Prostate gland (tissue), 2 donors: ENCODE measurements at places on chromosomes 6 and 20. TPM values are rescaled to one million over a fixed set of nuclear protein-coding genes. Genes with fewer than 3 reads are reported as not detected.

DNA sequence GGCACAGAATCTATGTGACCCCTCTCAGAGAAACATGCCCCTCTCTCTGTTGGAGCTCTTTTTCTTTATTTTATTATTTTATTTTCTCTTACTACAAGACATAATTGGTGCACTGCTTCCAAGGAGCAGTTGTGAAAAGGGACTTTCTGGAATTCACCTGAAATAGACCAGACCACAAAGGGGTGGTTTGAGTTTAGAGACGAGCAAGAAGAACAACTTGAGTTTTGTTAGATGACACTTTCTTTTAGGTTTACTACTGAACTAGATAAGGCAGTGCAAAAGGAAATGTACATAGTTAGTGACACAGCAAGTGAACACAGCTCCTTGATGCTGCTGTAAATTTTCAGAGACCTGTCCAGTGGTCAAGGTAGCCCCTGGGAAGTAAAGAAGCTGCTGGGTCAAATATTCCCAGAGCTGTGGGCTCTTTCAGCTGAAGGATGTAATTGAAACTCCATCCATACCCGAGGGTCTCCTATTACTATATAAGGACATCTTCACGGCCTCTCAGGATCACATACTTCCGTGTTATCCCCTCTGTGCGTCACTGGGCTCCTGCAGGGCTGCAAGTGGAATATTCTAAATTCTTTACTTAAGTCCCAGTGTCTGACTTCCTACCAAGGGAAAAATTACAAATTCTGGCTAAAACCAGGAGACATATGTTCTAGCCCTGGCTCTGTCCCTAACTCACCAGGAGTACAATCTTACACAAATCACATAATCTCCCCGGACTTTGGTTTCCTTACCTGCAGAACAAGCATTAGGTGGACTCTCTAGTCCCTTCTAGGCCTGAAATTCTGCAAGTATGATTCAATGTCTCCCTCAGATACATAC is 69.1 kb upstream of the ADTRP start:
- DNase-seq, result no peak

DNA sequence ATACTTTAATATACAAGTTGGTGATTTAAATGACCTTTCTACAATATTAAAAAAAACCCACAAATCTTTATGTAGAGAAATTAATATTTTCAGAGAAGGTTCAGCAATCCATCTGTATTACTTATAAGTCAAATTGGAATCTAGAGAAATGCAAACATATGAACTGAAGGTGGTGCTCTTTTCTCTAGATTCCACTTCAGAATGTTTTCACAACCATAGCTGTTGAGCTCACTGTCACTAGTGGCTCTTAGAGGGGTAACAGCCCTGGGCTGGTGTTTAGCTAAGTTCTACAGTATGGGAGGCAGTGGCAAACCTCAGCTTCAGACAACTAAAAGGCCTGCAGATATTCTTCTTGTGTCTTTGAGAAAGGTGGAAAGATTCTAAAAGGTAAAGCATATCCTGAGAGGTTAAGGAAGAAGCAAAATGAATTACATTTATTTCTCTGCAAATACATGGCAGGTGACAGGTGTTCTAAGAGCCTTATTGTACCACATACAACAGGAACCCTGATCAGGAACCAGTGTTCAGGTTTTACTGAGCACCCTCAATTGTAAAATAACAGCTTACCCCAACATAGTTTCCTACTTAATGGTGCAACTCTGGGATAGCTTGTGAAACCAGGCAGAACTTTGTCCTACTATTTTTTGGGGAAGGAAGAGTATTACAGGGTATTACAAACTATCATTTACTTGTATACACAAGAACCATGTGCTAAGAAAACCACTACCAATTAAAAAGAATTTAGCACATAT is 56.6 kb upstream of the SAMHD1 start:
- DNase-seq, result no peak

GRCh38 chr6:131688286-131688685 is 12.9 kb downstream of the OR2A4 start:
- DNase-seq, result no peak

- DNase-seq, result no peak
Observed at GRCh38 chr20:54063992-54064676, 6.3 kb downstream of the BCAS1 start.

DNA sequence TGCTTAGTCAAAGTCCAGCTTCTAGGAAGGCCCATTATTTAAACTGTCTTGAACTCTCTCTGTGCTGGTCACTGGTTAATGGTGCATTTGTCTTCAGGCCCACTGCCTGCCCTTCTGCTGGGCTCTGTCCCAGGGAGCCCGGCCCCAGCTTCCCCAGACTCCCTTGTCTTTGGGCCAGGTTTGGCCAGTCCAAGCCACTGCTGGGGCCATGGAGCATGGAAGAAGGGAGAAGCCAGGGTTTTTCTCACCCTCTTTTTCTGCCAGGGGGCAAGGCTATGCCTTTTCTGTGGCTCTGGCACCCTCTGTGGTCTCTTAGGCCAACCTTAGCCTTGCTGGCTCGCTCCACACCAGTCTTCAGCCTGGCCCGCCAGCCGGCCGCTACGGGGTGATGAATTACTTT is 390.0 kb upstream of the SULF2 start:
- DNase-seq, result no peak

DNA sequence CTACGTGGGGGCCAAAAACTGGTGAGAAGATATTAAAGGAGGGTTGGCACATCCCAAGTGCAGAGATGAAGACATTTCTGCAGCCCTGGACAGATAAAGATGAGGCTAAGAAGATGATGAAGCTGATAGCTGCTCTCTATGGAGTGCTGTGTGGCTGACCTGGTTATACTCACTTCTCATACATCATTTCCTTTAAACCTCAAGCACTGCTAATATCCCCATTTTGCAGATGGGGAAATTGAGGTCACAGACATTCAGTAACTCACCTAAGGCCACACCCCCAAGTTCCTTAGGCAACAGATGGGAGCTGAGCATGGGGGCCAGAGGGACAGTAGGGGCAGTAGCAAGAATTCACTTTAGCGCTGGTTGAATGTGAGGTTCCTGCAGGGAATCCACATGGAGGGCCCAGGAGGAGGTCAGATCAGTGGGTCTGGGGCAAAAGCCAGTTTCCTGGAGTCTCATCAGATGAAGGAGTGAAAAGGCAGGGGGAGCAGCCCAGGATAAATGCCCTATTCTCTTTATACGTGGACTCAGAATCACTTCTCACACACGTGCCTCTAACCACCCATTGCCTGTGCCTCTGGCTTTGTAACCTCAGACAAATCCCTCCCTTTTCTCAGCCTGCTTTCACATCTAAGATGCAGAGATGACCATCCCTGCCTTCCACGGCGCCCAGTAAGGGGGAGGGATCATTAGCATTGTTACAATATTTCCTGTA is 125.8 kb downstream of the NFATC2 start:
- DNase-seq, result no peak

- DNase-seq, result peak; percentile 29
Observed at GRCh38 chr6:12012038-12012557, at the start of gene HIVEP1. TSS of gene HIVEP1 (plus strand) at chr6:12012312. CDS start at chr6:12015629, 3,317 bp downstream.

DNA sequence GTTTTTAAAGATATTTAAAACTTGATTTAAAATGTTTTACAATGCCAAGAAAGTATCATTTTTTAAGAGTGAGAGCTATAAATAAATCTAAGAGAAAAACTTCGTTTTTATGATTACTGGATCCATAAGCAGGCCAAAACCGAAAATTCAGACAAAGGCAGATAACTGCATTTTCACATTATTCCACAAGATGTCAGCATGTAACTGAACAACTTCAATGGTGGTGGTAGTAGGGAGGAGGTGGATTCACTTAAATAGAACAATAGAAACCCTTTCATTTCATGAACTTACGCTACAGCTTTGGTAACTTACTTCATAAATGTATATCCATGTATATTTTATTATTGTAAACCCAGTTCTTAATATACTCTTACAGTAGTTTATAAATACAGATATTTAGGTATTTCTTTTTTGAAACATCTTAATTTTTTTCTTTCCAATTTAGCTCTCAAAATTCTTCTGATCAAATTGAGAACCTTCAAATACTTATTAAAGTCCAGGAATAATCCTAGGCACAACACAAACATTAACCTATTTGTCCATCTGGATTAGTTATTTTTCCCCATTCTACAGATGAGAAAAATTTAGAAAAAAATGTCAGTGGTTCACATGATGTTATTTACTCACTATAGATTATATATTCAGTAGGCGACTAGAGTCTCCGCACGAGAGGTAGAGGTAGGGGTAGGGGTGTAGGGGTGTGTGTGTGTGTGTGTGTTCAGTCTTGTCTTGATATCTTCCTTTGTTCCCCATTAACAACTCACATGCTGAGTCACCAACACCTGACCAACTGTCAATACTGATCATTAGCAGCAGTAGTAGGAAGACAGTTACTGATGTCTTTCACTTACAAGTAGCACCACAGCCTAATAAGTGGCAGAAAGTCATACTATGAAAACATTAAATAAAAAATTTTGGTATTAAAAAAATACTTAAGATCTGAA is 111.5 kb downstream of the ARHGAP18 start:
- DNase-seq, result peak; percentile 39

DNA sequence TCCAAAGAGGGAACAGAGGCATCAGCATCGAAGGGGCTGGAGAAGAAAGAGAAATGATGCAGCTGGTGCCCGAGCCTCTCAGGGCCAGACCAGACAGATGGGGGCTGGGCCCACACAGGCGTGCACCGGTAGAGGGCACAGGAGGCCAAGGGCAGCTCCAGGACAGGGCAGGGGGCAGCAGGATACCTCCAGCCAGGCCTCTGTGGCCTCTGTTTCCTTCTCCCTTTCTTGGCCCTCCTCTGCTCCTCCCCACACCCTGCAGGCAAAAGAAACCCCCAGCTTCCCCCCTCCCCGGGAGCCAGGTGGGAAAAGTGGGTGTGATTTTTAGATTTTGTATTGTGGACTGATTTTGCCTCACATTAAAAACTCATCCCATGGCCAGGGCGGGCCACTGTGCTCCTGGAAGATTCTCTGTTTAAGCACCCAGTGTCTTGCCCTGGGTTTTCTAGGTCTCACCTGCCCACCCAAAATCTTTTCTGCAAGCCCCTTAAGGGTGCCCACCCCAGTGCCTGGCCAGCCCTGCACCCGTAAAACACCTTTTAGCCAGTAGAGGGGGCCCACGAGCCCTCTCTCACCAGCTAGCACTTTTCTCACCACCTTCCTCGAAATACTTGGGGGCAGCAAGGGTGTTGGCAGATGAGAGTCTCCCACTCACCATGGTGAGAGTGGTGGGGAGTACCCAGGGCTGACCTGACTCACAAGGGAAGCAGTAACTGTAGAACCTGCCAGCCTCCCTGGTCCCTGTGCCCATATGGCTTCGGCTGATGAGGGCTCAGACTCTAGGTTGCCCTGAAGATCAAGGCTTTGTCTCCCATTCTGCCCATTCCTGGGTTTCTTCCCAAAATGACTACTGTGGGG is 35.7 kb upstream of the ID1 start:
- no peak for DNase-seq

DNA sequence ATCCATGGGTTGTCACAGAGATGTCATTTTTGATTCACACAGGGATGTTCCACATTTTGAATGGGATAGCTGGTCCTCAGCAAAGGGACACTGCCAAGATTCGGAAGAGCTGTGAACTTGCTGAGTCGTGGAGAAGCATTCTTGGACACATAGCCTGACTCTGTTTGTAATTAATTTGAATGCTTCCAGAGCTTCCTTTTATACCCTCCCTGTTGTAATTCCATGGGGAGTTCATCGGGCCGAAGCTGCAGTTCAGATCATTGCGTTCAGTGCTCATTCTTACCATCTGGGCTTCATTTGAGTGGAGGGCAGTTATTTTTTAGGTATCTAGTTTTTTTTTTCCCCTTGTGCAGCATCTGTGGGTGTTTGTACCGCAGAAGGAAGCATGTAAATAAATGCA is 126.5 kb downstream of the SLC24A3 start:
- DNase-seq, result no peak

DNA sequence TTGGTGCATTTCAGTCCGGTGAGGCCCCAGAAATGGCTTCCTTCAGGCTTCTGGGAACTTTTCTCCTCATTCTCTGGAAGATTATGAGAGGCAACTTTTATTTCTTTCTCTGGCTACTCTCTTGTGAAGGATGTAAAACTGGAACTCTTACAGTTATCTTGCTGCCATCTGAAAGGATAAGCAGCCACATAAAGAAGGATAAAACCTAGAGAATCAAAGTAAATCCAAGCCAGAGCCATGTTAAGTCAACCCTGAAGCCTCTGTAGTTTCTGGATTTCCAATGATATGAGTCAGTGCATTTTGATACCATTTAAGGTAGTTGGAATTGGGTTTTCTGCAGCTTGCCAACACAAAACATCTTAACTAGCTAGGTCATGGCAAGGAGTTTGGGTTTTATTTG is 123.6 kb downstream of the MEI4 start:
- DNase-seq, result no peak

DNA sequence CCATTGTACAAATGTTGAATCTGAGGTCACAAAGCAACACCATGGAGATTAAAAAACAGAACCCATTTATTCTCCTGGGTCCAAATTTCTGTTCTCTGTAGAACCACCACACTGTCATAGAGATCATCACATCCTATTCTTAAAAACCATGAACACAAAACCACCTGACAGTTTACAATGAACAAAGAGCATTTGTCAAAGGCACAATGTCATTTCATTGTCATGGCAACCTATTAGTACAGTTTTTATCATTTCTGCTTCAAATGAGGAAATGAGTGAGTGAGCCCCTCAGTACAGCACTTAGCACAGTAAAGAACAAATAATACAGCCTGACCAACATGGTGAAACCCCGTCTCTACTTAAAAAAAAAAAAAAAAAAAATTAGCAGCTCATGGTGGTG is 23.1 kb upstream of the LAMP5 start:
- DNase-seq, result no peak

DNA sequence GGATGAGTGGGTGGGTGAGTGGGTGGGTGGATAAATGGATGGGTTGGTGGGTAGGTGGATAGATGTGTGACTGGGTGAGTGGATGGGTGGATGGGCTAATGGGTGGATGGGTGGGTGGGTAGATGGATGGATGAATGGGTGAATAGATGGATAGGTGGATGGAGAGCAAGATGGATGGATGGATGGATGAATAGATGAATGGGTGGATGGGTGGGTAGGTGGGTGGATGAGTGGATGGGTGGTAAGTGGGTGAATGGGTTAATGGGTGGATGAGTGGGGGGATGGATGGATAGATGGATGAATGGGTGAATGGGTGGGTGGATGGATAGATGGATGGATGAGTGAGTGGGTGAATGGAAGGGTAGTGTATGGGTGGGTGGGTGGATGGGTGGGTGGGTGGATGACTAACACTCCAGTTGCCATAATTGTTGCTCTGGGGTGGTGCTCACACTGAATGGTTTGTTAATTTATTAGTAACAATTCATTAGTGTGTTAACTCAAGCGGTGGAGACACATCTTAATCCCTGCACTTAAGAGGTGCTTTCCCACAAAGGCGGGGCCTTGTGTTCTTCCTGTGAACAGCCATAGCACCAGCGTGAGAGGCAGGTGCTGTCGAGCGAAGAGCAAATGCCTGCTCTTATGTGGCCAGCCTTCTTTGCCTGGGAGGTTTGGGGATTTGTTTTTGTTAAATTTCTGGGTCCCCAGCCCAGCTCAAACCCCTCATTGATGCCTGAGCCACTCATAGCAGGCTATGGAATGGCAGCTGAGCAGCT is 4.9 kb upstream of the APCDD1L start:
- DNase-seq, result no peak

Gene CST5
- not detected for total RNA-seq

Gene HLA-G
- 1.8 TPM for total RNA-seq

Gene SRSF3
- 111 TPM for total RNA-seq

Gene TRIM40
- total RNA-seq, result not detected

Gene SERINC3
- 89.1 TPM for total RNA-seq
